ENCODE measurements at places on chromosomes 3 and 15. TPM values are rescaled to one million over a fixed set of nuclear protein-coding genes. Genes with fewer than 3 reads are reported as not detected.

DNA sequence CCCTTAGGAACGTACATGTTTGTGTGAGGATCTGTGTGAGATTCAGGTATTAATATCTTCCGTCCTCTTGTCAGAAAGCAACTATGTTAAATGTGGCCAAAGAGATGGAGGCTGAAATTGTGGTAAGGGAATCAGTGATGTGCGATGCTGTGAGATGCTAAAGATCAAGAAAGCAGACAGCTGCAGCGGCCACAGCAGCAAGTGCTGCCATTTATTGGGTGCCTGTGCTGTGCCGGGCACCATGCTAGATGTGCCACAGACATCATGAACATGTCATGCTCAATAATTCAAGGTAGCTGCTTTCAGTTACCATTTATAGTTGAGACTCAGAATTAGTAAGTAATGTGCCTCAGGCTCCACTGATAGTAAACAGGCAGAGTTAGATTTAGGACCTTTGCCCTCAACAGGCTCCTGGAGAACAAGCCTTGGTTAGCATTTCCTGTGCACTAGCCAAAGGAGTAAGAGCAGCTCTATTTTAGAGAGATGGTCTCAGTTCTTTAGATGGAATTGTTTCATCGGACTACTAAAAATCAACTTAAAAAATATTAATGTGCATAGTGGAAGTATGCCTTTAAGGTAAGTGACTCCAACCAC is 24.9 kb downstream of the LARS2 start:
- DNase-seq: no peak

DNA sequence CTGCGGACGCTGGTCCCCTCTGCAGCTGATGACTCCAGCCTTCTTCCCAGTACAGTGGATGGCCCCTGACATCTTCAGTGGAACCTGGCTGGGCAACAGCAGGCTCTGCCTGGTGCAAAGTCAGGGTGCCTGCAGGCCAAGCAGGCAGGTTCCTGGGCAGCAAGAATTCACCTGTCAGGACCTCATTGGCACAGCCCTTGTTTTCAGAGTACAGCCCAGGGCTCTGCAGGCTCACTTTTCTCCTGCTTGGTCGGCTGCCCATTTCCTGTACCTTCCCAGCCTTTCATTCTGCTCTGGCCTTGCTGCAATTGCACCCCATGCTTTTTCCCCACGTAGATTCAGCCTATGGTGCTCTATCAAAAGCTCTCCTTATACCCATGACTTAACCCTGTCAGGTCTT is 56.0 kb downstream of the LRTM1 start:
- no peak for DNase-seq

GRCh38 chr15:52180851-52181450 is 10.2 kb downstream of the GNB5 start:
- no peak for DNase-seq

- DNase-seq: no peak
Measured at GRCh38 chr15:68565726-68566125, 13.1 kb upstream of the CORO2B start.

Gene SEMA7A
- 13.8 TPM for total RNA-seq

DNA sequence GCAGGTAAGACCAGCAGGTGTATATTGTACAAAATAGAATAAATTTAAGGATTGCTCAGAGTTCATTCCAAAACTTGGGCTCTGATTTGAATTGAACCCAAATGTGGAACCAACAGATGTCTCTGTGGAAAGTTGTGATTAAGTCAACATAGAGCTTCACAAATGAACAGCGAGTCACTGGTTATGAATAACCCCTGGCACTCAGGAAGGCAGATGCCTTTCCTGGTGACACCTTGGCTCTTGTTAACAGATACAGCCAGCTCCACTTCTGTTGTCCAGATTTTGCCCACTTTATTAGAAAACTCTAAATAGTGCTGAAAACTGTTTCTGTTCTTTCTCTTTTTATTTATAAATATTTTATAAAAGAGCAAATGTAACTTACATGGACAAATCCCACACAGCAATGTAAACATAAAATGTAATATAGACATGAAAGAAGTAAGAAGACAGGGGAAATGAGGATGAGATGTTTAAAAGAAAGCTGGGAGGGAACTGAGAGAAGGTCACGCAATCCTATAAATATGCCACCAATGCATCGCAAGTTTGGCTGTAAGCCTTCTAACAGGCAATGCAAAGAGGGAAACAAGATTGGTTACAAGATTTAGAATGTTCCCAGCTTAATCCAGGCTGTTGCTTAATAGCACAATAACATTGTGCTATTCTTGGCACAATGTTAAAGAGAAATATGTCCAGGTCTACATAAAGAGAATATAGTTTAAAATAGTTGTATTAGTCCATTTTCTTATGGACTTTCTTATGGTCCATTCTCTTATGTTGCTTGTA is 495.5 kb downstream of the TAFA4 start:
- DNase-seq: no peak

DNA sequence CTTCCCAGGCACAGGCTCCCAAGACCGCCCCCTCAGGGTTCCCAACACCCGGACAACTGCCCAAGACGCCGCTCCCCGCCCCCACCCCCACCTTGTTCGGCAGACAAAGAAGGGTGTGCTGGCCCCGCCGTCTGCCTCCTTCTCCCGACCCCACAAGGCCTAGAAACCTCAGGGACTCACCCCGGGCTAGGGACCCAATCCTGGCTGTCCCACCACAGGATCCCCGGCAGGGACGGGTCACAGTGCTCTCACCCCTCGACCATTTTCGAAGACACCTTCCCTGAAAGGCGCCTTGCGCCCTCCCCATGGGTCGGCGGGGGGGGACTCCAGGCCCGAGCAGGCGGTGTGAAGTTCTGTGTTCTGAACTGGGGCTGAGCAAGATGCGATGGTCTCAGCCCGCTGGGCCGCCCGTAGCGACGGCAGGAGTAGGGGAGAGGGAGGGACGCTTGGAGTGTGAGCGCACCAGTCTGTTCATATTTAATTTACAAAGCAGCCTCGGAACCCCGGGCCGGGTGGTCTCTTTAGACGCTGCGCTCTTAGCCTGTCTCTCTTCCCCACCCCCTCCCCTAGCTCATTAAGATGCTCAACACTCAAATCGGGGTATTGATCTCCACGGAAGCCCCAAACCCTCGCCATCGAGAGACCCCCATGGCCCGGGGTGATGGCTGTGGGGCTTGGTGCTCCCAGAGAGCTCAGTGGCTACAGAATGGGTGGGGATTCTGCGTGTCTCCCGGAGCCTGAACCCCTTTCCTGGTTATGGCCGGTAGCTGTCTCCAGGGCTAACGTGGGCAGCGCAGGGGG is 1.4 kb upstream of the ISLR2 start:
- no peak for DNase-seq

- DNase-seq: no peak
Measured at GRCh38 chr3:84961521-84962255, 2.9 kb downstream of the CADM2 start.

- no peak for DNase-seq
Measured at GRCh38 chr15:27820722-27821121, 278.4 kb downstream of the OCA2 start.

DNA sequence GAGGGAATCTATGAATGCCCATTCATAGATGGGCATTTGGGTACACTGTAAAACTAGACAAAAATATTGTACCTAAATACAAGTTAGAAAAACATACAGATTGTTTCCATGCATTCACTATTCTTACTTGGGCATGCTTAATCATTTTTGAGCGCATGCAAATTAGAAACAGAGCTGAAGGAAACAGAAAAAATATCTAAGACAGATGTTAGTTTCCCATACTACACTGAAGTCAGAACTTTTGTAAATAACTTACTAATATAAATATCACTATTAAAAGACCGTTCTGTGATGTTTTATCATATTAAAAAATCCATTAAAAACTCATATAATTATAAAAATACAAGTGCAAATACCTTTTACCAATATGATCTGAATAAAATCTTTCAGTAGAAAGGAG is 58.7 kb downstream of the GOLIM4 start:
- no peak for DNase-seq

Measured in HCT116 (cell line).